ENCODE measurements at places on chromosomes 3 and 15.

- DNase-seq = no peak
Observed at GRCh38 chr3:82080792-82081191, 319.3 kb upstream of the GBE1 start.

- DNase-seq = no peak
Observed at GRCh38 chr3:67587811-67588210, 66.6 kb downstream of the SUCLG2 start.

DNA sequence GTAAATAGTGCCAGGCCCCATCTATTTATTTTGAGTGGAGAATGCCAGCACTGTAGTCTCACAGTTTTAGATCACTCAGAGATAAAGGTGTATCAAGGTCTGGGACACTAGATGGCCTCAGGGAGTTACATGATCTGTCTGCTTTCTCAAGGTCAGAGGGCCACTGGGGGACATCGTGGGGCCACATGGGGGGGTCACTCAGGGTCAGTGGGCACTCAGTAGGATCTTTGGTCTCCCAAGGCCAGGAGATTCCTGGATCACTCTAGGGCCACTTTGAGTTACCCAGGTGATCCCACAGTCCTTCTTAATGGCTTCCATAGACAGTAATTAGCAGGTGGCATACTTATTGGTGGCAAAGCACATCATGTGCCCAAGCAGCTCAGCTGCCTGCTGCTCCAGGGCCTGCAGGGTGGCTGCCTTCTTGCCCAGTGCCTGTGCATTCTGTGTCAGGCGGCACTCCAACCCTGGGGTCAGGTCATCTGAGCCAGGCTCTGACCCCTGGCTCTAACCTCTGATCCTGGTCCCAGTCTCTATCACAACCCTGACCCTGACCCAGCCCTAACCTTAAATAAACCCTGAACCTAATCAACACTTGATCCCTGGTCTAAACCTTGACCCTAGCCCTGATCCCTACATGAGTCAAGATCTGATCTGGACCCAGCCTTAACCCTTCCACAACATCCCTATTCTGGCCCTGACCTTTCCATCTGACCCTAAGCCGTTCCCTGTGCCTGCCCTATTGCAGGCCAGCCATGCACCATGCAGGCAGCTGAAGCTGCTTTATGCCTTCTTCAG is 1.8 kb upstream of the LAMB2 start:
- no peak for DNase-seq

DNA sequence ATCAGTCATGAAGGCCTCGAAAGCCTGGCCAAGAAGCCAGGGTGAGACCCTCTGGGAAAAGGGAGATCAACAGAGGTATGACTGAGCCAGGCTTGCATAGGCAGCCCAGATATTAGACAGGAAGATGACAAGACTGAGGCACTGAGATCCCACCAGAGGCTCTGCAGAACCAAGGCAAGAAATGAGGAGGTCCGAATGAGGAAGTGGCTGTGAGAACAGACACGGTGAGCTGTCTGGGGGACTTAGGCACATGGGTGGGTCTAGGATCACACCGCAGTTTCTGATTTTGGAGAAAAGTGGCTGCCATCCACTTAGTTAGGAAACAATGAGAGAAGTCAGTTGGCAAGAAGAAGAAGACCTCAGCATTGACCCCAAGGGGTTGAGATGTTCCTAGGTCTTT is 31.5 kb upstream of the PRSS50 start:
- DNase-seq = no peak

DNA sequence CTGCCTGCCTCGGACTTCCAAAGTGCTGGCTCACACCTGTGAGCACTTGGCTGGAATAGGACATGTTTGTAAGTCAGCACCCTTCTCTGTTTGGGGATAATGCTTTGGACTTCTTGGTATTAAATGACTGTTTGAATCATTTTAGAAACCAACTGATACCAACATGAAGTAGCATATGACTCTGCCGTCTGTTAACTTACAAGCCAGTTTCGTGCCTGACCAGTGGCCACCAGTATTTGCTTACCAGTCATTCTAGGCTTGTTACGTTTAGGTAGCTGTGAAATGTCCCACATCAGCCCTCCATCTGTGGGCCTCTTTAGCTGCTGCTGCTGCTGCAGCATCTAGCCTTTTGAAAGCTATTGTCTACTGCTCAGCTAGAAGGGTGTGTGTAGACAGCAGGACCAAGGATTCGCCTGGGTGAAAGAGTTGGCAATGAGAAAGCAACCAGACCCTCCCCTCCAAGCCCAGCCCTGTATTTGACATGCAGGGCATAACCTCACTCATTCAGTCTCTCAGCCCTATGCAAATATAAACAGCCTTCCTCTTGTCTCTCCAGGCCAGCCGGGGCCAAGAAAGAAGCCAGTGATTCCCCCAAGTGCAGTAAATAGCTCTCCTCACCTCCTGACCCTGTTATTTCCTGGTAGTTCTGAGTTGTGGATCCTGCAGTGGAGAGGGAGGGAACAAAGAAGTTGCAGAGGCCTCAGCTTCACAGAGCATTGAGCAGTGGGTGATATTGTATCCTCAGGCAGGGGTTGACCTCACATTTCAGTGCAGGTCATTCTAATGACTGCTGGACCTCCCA is 51.0 kb downstream of the NKIRAS1 start:
- DNase-seq = peak; percentile 75

DNA sequence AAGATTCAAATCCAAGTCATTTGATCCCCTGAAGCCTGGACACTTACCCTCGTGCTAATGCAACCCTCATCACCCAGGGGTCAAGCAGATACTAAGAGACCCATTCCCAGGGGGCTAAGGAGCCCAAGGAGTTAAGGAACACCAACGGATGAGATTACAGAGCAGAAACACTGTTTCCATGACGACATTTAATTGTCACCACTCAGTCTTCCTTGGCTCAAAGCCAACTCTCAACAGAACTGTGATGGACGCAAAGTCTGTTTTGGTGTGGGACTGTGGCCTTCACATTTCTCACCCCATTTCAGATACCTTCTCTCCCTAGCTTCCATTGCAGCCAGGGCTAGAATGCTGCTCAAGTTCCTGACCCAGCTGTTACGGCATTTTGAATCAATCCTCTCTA is 383.5 kb upstream of the WNT5A start:
- no peak for DNase-seq

GRCh38 chr3:355622-356021 is 159.1 kb downstream of the CHL1 start:
- DNase-seq = no peak

GRCh38 chr3:12097971-12098370 is 60.7 kb downstream of the TIMP4 start:
- DNase-seq = no peak

- DNase-seq = no peak
Observed at GRCh38 chr3:187382609-187383151, 14.5 kb downstream of the RTP4 start.

DNA sequence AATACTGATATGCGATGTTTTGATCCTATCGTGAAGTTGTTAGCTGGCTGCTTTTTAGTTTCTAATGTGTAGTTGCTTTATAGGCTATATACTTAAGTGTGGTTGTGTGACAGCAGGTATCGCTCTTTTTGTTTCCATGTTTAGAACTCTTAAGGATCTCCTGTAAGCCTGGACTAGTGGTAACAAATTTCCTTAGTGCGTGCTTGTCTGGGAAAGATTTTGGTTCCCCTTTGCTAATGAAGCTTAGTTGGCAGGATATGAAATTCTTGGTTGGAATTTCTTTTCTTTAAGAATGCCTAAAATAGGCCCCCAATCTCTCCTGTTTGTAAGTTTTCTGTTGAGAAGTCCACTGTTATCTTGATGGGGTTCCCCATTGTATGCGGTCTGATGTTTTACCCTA is 173.6 kb downstream of the DOCK3 start:
- no peak for DNase-seq

GRCh38 chr15:69469467-69470201 is 17.0 kb downstream of the RPLP1 start:
- no peak for DNase-seq

DNA sequence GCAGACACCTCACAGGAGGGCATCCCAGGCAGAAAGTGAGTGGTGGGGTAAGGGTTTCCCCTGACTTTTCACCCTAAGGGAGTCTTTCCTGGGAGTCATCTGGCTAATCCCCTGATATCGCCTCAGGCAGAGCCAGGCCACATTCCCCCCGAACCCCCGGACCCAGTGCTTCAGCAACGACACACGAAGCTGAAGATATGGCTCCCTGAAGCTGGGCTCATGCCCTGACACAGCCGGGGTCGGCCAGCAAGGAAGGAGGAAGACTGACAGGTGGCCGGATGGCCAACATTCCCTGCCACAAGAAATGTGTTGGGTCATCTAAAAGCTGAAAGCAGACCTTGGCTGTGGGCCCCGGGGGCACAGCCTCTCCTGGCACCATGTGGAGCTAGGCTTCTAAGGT is 14.4 kb downstream of the CHST13 start:
- no peak for DNase-seq

- DNase-seq = no peak
Observed at GRCh38 chr3:152729906-152730305, 105.0 kb upstream of the P2RY1 start.

GRCh38 chr3:185711255-185711870 is 113.5 kb downstream of the IGF2BP2 start:
- no peak for DNase-seq

DNA sequence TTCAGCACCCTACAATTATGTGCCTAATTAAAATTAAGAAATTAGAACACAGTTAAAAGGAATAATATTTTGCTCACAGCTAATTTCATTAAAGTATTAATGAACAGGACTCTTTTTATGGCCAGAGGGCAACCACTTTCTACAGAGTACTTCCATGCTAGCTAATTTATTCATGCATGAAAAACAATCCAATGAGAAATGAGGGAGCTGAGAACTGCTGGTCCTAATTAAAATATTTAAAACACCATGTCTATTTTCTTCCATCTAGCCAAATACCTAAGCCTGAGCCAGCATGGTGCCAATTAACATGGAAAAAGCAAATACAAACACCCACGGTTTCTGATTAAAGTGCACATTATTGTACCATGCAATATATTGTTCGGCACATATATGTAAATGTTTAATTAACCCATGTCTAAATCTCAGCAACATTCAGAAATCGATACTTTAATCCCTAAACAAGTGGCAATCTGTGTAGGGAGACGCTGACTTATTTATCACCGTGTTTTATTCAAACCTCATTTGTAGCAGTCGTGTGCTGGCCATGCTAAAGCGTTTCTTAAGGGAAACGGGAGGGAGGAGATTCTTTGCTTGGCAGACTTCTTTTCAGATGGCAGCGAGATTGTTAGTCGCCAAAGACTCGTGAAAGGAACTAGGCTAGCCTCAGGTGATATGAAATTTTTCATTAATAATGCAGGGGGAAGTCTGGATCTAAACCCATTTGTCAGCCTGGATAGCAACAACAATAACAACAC is 193.5 kb downstream of the ANXA2 start:
- no peak for DNase-seq

GRCh38 chr3:85574006-85574705 is 615.4 kb downstream of the CADM2 start:
- no peak for DNase-seq

GRCh38 chr3:194178669-194179068 is 42.7 kb downstream of the HES1 start:
- DNase-seq = peak; percentile 59

DNA sequence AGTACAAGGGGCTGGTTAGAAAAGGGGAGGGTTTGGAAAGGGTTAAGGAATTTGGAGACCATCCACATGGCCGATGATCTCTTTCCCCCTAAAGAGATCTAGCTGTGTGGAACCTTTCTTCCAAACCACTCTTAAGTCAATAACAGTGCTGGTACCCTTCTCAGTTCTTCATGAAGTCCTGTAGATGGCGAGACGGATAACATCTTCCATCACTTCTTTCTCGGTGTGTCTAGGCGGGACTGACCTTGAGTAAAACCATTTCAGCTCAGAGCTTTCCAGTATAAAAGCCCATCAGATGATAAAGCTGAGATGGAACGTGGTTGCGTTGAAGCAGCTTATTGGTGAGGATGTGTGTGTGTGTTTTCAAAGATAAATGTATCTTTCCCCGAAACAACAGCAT is 151.5 kb upstream of the BHLHE40 start:
- DNase-seq = no peak

- no peak for DNase-seq
Observed at GRCh38 chr3:113555138-113555537, 22.8 kb downstream of the SIDT1 start.

GRCh38 chr3:99781761-99782160 is 35.9 kb upstream of the CMSS1 start:
- no peak for DNase-seq

- peak; percentile 48 for DNase-seq
Observed at GRCh38 chr3:185796431-185797107, 28.3 kb downstream of the IGF2BP2 start.

GRCh38 chr3:161673866-161674265 is 177.3 kb downstream of the OTOL1 start:
- no peak for DNase-seq

- no peak for DNase-seq
Observed at GRCh38 chr3:21542656-21543379, 208.2 kb downstream of the ZNF385D start.

- DNase-seq = peak; percentile 26
Observed at GRCh38 chr15:51776952-51777569, 25.7 kb downstream of the TMOD2 start.

GRCh38 chr3:115513416-115513800 is 109.9 kb upstream of the GAP43 start:
- DNase-seq = no peak

DNA sequence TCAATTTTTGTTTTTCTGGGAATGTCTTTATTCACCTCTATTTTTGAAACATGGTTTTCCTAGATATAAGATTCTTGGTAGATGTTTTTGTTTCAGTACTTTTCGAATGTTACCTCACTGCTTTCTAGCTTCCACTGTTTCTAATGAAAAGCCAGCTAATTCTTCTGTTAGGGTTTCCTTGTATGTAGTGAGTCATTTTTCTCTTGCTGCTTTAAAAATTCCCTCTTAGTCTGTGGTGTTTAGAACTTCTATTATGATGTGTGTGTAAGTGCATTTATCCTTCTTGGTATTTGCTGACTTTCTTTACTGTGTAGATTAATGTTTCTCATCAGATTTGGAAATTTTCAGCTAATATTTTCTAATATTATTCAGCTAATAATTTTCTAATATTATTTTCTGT is 151.1 kb upstream of the OSTN start:
- no peak for DNase-seq

GRCh38 chr3:116200956-116201690 is 244.2 kb downstream of the LSAMP start:
- DNase-seq = no peak

- DNase-seq = no peak
Observed at GRCh38 chr15:27834684-27835083, 264.4 kb downstream of the OCA2 start.

GRCh38 chr15:47405365-47406162 is 311.7 kb upstream of the SEMA6D start:
- no peak for DNase-seq

DNA sequence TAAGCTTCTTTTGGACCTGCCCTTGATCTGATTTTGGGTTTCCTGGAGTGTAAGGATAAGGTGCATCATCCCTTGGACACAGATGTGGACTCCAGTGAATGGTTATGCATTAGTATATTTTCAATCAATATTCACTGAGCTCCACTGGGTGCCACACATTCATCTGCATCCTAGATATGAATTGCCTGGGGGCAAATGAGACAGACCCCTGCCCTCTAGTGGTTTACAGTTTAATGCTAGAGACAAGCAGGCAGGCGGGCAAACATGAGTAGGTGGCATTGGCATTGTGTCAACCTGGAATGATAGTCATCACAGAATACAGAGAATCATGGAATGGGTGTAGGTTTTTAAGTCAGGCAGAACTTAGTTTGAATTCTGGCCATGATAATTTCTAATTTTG is 252.5 kb upstream of the SOX14 start:
- DNase-seq = no peak
